ENCODE measurements at places on chromosomes 7 and 10.

DNA sequence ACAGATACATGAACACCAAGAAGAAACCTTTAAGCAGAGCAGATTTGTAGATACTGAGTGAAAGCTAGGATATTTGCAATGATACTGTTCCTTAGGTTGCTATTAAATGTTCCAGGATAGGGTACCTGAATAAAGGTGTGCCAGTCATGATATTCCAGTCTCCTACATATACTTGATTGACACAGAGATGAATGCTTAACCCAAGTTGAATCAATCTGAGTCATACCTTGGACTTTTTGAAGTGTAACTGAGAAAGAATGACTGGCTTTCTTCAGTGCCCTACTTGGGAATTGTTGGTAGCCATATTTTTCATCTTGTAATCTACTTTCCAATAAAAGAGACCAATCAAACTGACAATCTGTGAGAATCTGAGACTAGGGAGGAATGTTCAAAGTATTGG lies 805.7 kb upstream of the GHITM start:
- DNase-seq, result no peak

DNA sequence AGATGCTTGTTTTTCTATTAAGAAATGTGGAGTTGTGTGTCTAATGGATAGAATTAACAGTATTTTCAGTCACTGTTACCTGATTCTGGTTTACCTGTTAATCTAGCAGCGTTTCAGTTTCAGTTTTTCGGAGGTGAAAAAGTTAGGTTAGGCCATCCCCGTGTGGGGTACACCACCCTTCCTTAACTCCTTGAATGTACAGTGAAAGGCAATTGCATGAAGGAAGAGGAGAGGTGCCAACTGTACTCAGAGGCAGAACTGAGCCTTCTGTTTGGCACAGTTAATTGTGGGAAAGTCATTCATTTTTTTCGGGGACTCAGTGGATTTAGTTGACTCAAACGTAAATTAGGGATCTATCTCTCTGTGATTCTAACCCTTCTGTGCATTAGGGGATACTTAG lies 35.5 kb downstream of the RPA3 start:
- DNase-seq, result no peak

DNA sequence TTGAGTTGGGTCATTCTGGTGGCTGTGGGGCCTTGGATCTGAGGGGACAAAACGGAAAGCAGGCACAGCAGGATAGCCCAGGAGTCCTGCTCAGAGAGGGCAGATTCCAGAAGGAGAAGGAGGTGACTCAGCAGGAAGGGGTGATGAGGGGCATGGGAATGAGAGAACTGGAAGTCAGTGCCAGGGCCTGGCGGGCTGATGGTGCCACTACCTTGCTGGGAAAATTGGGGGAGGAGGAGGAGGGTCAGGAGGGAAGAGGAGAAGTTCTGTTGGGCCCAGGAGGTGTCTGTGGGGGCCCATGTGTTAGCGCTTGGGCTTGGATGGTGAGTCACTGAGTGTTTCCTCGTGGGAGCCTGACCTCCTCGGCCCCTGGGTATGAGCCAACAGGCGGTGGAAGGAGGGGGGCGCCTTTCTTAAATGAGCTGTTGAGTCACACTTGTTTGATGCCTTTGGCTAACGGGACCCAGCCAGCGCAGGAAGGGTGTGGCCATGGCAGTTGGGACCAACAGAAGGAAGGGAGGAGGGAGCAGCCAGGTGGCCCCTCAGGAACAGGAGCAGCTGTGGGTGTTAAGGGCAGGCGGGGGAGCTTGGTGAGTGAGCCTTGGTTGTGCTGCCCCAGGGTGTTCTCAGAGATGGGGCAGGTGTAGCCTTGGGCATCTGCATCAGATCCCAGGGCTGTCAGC lies 130.0 kb upstream of the BTBD16 start:
- peak; percentile 96 for DNase-seq

DNA sequence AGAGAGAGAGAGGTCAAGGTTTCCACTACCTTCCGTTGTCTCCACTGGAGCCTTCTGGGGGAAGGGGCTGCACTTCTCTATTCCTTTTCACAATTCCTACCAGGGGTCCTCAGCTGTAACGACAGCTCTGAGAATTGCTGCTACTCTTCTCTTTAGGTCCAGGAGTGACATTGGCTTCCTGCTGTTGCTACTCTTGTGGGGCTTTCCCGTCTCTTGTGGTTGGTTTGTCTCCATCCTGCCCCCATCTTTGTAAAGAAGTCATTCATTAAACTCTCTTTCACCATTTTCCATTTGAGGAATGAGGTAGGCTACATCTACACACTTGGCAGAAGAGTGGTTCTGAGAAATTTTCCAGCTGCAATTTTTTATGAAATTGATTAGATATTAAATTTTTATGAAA lies 238.8 kb upstream of the LYZL1 start:
- no peak for DNase-seq

- no peak for DNase-seq
These were observed 55.1 kb upstream of the ZEB1 start for GRCh38 chr10:31263903-31264302.

DNA sequence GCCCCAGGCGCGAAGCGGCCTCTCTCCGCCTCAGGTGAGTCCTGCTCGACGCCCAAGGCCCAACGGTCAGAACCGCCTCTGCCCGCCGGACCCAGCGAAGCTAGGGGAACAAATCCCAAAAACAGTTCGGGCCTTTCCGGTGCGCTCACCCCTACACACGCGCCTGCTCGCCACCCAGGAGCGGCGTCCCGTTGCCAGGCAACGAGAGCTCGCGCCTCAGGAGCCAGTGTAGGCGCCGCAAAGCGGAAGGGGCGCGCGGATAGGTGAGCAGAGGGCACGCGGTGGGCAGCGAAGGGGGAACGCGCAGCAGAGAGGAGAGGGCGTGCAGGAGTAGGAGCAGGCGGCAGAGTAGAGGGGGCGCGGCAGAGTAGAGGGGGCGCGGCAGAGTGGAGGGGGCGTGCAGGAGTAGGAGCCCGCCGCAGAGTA lies at the start of the genes DYDC1 and DYDC2:
Gene DYDC1 (minus strand): TSS at position 193 of the 426 bp plus-strand sequence. CDS start 4,154 bp downstream, outside the sequence.
Gene DYDC2 (plus strand): TSS at position 219 of the 426 bp plus-strand sequence. CDS start 5,663 bp downstream, outside the sequence.
- no peak for DNase-seq

All from tibial artery (tissue), 4 donors.